ENCODE measurements at places on chromosomes 11 and 22.

DNA sequence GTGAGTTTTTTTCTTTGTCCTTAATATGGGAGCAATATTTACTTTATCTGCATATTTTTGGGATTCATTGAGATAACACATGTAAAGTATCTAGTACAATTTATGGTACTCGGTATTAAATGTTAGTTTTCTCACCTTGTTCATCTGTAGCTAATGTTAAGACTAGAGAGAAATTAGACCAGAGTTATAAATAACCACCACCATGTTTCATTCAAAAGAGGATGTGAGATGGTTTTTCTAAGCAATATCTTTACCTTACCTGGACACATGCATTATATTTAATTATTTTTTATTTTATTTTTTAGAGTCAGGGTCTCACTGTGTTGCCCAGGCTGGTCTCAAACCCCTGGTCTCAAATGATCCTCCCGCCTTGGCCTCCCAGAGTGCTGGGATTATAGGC lies 18.4 kb downstream of the ARHGAP42 start:
- DNase-seq: no peak

DNA sequence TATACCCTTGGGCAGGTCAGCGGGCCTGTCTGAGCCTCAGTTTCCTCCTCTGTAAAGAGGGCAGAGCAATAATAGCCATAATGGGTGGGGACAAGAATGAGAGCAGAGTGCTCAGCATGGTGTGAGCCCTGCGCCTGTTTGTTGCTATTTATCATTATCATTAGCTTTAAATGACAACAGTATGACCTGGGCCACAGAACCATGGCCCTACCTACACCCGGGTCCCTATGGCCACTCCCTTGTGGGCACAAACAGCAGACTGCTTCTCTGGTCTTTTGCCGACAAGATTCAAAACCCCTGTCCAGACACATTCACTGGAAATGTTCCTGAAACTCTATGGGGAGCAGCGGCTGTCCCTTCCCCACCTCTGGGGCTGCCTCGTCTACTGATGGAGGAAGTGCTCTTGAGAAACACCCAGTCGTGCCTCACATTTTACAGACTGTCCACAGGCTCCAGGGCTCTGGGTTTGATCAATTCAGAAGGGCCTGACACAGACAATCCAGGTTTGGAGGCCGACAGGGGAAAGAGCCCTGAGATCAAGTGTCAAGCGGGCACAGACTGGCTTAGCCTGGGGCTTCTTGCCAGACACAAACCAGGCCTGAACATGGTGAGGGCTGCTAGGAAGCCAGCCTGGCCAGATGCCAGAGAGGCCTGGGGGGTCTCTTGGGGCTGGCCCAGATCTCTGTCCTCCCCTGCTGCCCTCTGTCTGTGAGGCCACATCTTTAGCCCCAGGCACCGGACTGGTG lies 112.5 kb upstream of the CD82 start:
- no peak for DNase-seq

DNA sequence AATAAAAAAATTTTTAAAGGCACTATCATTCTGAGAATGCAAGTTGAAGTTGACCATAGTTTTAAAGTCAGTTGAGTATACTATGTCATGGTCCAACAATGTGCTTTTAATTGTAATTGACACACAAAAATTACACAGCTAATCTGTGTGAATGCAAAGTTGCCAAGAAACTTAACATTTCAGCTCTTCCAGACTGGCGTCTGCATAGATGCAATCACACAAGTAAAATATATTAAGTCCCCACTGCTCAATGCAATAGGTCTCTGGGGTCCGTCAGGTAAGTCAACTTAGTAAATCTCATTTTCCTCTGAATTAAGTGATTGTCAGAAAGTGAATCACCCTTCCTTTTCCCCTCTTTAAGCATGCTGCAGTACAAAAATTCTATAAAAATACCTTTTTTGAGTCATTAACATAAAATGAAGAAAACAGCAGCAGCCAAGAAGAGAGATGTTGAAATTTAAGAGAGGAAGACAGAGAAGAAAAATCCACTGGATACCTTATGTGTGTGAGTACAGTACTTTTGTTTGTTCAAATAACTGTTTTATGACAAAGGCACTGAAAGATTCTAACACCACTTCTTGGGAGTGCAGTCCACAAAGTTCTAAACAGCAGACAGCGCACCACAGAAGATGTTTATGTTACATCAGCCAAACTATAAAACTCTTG lies 5.1 kb downstream of the FZD4 start:
- no peak for DNase-seq

DNA sequence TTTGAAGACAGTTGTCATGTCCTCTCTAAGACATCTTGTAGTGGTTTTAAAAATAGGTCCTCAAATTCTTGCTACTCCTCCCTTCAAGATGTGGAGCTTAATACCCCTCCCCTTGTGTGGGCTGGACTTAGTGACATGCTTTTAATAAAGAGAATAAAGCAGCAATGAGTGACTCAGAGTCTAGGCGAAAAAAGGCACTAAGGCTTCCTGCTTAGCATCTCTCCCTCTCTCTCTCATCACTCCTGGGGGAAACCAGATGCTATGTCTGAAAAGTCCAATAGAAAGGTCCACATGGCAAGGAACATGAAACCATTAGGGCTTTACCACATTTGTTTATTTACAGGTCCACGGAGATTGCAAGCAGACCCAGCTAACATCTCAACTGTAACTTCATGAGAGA lies 11.7 kb downstream of the SERGEF start:
- DNase-seq: no peak

GRCh38 chr11:104443387-104443786 lies 279.4 kb upstream of the PDGFD start:
- DNase-seq: no peak

DNA sequence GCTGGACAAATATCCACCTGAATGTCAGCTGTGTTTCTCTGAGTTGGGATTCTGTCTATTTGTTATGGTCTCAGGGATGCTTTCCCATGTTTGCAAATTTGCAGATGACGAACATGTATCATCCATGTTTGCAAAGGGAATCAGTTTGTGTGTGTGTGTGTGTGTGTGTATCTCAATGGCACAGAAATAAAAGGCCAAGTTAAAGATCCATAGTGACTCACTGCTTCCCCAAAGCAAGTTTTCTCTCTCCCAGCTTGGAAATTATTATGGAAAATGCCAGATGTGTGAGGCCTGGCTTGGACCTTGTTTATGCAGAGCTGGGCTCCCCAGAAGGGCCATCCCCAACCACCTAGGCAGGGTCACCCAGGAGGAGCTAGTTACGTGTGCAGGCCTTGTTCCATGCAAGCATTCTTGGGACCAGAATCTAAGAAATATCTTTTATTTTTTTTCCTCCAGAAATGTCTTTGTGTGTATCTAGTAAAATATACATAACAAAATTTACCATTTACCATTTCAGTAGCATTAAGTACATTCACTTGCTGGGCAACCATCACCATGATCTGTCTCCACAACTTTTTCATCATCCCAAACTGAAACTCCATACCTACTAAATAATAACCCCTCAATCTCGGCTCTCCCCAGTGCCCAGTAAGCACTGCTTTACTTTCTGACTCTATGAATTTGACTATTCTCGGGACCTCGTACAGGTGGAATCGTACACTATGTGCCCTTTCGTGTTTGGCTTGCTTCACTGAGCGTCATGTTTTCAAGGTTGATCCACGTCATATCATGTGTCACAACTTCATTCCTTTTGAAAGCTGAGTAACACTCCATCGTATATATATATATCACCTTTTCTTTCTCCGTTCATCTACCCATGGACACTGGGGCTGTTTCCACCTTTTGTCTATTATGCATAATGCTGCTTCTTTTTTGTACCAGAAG lies 56.6 kb upstream of the WNT7B start:
- no peak for DNase-seq

DNA sequence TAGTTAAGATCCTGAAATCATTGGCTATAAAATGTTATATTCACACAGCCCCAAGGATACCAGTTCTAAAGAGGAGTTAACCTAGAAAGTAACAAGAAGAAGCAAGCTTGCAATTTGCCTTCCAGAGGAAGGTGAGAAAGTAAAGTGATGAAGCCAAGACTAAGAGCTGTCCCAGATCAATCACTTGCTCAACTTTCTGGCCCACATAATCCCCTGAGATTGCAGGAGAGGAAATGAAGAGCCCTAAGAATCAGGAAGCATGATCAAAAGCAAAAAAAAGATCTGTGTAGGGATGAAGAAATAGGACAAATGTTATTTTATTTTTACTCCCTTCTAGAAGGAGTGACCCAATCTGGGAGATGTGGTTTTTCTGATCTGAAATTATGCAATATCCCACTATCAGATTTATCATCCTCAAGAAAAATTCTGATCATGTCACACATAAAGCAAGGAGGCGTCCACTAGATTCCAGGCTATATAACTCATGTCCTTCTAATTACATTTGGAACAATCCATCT lies 180.3 kb upstream of the GUCY1A2 start:
- no peak for DNase-seq
